ENCODE measurements at places on chromosomes 2 and 18. TPM values are rescaled to one million over a fixed set of nuclear protein-coding genes. Genes with fewer than 3 reads are reported as not detected.

DNA sequence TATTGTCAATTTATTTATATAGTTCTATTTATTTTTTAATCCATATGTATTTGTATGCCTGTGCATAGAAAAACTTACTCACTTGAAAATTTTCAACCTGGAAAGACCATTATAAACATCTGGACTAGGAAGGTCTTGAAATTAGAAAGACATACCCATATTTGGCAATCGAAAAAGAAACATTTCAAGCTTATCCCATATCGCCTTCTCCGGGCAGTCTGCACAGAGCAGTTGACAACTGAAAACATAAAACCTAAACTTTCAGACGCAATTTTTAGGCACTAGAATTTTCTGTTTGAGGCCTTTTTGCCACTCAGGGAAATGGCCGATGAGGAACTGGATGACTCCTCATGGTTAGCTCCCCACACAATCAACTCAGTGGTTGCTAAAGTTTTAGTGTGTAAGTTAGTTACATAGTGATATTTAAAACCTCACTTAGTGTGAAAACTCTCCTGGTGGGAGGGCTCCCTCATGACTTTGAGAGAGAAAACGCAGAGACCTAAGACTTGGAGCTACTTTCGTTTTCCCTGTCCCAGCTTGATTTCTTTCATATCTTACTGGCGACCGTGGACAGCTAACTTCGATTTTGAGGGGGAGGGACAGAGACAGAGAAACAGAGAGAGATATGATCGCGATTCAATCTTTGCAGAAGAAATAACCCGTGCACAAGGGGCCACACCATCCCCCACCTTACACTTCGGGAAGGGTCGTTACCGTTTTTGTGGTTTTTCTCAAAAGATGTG lies 3.2 kb upstream of the HOXD12 start:
- peak; percentile 69 for DNase-seq

DNA sequence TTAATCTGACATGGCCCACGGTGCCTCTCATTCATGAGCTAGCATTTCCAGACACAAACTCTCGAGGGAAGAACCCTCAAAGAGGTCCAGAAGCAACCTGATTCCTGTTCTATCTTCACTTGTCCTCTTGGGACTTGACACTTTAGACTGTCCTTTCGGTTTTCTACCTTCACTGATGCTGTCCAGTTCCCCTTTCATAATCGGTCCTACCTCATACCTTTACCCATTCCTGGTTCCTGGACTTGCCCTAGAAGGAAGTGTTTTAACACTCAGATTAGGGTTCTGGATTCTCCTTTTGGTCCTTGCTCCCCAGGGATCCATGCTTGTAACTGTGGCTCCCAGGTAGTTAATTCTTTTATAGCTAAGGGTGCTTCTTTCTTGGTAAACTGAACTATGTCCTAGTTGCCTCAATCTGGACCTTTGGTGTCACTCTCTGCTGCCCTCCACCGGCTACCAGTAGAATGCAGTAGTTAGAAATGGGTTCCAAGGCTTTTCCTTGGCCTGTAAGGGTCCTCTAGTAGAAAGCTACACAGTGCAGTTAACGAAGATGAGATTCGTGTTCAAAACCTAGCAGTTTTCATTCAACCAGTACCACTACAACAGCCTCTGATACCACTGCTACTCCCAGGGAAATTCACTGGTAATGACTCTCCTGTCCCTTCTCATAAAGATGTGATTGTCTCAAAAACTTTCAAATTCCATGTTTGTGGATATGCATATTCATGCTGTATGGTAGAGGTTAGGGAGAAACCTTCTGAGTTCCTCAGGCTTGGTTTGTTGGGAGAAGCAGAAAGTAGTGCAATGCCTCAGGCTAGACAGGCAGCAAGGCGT lies 178.1 kb upstream of the CYP26B1 start:
- peak; percentile 20 for DNase-seq

DNA sequence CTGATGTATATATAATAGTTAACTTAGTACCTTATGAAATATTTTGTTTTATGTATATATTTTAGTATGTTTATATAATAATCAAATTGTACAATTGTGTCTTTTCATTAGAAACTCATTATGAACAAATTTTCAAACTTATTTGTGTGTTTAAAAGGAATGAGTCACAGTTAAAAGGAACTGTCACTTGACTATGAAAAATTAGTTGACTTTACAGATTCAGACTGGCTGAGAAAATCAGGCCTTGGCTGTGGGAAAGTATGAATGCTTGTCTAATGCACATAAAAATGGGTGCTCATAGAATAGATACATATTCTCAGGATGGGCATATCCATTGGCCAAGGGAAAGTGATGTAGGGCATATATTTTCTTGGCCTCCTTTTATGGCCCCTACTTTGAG lies 576.8 kb downstream of the SATB2 start:
- DNase-seq: no peak

Gene SGPP2
- 0.92 TPM for total RNA-seq

Gene CCDC68
- 3.5 TPM for total RNA-seq

Gene C2orf42
- 13.2 TPM for total RNA-seq

Gene OSBPL6
- total RNA-seq: 3.8 TPM
